ENCODE measurements at places on chromosomes 13 and 19.

GRCh38 chr13:59823486-59823885, 340.2 kb downstream of the DIAPH3 start:
- DNase-seq: no peak

GRCh38 chr13:40047322-40047771, 391.9 kb downstream of the COG6 start:
- no peak for DNase-seq

- no peak for DNase-seq
Observed at GRCh38 chr13:42040730-42041010, 7.8 kb upstream of the DGKH start.

GRCh38 chr13:30120133-30120822, 187.1 kb downstream of the KATNAL1 start:
- peak; percentile 24 for DNase-seq

DNA sequence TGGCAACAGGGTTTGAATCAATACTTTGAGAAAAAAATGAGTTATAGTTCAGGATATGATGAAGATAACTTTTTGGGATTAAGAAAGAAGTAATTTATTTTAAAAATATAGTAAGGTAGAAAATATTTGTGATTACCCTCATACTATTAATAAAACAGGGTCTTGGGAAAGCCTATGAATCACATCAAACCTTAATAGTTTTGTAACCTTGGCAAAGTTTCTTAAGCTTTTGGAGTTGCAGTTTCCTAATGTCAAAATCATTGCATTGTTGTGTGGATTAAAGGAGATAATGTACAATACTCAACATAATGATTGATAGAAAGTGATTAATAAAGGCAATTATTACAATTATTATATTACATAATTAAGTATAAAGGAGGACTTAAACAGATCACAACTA, 149.0 kb downstream of the LMO7 start:
- no peak for DNase-seq

GRCh38 chr19:52190487-52191293, 838 bp downstream of the PPP2R1A start:
- DNase-seq: peak; percentile 56

GRCh38 chr13:57675526-57675925, 44.0 kb downstream of the PCDH17 start:
- DNase-seq: no peak

DNA sequence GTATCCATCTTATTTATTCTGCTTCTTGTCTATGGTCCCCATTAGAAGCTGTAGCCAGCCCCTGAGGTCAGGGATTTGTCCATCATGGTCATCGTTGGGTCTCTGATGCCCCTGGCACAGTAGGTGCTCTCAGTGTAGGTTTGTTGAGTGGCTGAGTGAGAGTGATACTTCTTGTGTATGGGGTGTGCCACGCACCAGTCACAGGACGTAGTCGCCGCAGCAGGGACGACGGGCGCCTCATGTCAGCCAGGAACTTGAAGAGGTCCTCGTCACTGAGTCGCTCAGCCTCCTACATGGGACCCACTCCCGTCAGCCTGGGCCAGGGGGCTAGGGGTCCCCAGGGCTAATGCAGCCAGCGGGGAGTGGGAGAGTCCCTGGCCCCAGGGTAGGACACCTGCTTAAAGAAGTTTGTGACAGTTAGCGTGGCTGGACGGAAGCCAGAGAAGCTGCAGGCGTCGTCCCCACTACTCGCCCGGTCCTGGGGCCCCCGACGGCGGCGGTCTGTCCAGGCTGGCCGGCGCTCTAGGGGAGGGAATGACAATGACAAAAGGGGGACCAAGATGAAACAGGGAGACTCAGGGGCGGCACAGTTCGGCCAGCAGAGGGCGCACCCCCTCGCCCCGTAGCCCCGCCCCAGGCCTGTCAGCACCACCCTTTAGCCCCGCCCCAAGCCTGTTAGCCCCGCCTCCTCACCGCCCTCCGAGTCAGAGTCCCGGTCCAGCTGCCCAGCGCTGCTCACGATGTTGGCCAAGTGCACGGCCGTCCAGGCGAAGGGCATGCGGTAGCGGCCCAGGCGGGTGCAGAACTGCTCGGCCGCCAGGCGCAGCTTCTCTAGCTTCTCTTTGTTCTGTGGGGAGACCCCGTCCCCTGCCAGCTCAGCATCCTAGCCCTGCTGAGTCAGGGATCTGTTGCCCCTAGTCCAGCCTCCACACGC, 3.7 kb downstream of the ANGPTL8 start:
- peak; percentile 80 for DNase-seq

DNA sequence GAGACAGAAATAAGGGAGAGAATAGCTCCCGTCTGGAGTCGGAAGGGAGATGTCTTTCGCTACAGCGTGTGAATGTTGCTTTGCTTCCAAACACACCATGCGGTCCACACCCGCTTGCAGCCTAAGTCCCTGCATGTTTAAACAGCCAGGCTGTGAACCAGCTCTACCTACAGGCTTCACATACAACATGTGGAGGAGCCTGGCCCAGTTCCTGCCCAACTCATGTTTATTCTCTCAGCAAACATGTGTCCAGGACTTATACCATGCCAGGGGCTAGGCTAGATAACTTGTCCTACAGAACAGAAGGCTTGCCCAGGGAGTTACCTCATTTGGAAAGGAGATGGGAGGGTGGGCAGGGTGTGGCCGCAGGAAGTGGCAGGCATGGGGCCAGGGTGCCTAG, 181.5 kb downstream of the FOXO1 start:
- DNase-seq: no peak

GRCh38 chr13:49935171-49936074, 717 bp downstream of the SPRYD7 start:
- DNase-seq: peak; percentile 63

- no peak for DNase-seq
Observed at GRCh38 chr13:58329746-58330145, 698.2 kb downstream of the PCDH17 start.

DNA sequence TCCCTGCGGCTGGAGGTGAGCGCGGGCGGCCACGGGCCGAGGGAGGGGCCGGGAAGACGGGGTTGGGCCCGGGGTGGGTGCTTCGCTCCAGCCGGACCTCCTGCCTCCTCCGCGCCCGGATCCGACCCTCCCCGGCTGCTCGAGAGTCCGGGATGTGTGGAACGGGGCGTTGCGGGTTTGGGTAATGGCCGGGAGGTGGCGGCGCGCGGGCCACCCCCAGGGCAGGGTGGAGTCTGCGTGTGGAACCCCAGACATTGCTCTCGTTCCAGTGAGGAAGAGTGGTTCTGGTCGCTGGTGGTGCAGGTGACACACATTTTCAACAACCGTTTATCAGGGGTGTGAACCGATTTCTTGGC, 38.8 kb downstream of the ARHGEF7 start:
- peak; percentile 79 for DNase-seq

DNA sequence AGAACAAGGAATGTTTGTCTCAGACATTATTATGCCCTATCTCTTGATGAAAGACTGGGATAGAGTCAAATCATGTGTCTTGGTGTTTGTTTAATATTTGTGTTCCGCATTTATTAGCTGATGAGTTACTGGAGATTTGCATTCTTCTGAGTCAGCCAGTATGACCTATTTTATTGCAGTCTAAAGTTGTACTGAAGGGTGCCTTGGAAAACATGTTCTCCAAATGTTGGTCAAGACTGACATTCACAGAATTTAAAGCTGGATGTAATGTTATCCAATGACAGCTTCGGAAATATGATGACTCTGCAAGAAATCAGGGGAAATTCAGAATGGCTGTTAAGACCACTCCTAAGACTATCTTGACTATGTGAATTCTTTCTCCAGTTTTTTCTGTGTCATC, 134.0 kb downstream of the KCNRG start:
- no peak for DNase-seq

DNA sequence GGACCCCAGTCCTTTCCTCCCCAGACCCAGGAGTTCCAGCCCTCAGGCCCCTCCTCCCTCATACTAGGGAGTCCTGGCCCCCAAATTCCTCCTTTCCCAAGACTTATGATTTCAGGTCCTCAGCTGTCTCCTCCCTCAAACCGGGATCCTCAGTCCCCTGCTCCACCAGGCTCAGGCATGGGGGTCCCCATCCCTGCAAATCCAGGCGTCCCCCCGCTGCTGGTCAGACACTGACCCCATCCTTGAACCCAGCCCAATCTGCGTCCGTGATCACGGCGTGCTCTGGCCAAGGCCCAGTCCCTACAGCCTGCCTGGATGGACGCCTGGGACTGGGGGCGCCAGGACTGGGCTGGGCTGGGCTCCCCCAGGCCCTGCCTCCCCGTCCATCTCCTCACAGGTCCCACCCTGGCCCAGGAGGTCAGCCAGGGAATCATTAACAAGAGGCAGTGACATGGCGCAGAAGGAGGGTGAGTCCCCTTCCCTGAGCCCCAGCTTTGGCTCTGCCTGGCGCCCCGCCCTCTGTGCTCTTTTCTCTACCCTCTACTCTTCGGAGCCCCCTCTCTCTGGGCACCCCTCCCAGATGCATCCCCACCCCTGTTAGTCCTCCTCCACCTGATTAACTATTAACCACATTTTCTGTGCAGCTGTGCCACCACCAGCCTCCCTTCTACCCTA, 672 bp downstream of the HPN start:
- no peak for DNase-seq

DNA sequence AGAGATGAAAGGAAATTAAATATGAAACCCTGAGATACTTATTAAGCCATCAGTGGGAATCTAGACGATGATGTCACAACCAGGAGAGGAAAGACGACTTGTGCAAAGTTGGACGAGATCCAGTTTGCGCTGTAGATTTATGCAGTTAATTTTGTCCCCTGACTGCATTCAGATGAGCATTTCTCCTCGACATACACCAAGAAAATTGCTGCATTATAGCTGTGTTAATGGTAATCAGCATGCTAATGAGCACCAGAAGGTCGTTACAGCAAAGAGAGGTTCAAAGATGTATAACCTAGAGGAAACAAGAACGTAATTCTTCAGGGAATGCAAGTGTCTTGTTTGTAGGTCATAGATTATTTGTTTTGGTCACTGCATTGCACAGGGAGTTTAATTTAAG, 371.7 kb downstream of the RBM26 start:
- no peak for DNase-seq

GRCh38 chr13:113651511-113652403, 6.2 kb downstream of the ATP4B start:
- DNase-seq: no peak

GRCh38 chr13:78227709-78228108, 309.1 kb upstream of the EDNRB start:
- no peak for DNase-seq

DNA sequence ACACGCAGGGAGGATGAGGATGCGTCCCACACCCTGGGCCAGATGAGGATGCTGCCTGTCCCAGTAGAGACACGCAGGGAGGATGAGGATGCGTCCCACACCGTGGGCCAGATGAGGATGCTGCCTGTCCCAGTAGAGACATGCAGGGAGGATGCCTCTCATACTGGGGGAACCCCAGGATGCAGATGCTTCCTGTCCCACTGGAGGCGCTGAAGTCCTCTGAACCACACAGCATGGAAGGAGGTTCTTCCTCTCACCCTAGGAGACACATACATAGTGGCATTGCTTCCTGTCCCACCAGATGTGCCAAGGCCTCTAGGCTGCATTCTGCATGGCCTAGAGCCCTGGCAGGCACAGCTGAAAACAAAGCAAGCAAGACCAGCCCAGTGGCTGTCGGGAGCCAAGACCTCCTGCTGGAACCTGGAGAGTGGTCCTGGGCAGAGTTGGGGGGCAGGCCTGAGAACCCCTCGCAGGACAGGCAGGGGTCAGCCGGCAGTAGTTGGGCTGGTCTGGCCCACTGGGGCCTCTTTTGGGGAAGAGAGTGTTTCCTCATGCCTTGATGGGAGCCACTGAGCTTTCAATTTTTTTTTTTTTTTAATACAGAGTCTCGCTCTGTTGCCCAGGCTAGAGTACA, 4.3 kb downstream of the HPN start:
- DNase-seq: peak; percentile 85

GRCh38 chr13:113919761-113920559, 53.9 kb downstream of the C13orf46 start:
- DNase-seq: no peak

All from NAMALWA (cell line).